ENCODE measurements at places on chromosomes 1 and 21. TPM values are rescaled to one million over a fixed set of nuclear protein-coding genes. Genes with fewer than 3 reads are reported as not detected.

- DNase-seq, result no peak
Measured at GRCh38 chr1:61088163-61088974, 6.0 kb downstream of the NFIA start.

- no peak for DNase-seq
Measured at GRCh38 chr1:79929356-79929755, 922.8 kb upstream of the ADGRL4 start.

Gene ASB17
- total RNA-seq, result not detected

- DNase-seq, result no peak
Measured at GRCh38 chr1:209688746-209689234, 13.6 kb downstream of the G0S2 start.

Gene ASCL5
- total RNA-seq, result 0.18 TPM

Gene DENND2D
- 2.9 TPM for total RNA-seq

GRCh38 chr1:171343727-171344472 lies 29.9 kb downstream of the FMO4 start:
- DNase-seq, result no peak

DNA sequence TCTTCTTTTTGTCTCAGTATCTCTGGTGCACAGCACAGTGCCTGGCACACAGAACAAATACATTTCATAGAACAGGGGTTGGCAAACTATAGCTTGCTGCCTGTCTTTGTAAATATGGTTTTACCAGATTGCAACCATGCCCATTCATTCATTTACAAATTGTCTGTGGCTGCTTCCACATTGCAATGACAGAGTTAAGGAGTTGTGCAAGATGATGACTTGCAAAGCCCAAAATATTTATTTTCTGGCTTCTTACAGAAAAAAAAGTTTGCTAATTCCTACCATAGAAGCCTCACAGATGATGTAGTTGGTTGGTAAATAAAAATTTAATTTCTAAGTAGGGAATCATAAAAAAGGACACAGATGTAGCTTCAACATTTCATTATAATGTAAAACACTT lies 11.2 kb upstream of the HMGB4 start:
- no peak for DNase-seq

Gene C1orf87
- 0.16 TPM for total RNA-seq

GRCh38 chr1:53047737-53048736 lies 14.0 kb upstream of the PODN start:
- no peak for DNase-seq

- no peak for DNase-seq
Measured at GRCh38 chr1:52533713-52534112, 19.2 kb downstream of the TUT4 start.

- no peak for DNase-seq
Measured at GRCh38 chr1:214747050-214747635, 144.1 kb downstream of the CENPF start.

DNA sequence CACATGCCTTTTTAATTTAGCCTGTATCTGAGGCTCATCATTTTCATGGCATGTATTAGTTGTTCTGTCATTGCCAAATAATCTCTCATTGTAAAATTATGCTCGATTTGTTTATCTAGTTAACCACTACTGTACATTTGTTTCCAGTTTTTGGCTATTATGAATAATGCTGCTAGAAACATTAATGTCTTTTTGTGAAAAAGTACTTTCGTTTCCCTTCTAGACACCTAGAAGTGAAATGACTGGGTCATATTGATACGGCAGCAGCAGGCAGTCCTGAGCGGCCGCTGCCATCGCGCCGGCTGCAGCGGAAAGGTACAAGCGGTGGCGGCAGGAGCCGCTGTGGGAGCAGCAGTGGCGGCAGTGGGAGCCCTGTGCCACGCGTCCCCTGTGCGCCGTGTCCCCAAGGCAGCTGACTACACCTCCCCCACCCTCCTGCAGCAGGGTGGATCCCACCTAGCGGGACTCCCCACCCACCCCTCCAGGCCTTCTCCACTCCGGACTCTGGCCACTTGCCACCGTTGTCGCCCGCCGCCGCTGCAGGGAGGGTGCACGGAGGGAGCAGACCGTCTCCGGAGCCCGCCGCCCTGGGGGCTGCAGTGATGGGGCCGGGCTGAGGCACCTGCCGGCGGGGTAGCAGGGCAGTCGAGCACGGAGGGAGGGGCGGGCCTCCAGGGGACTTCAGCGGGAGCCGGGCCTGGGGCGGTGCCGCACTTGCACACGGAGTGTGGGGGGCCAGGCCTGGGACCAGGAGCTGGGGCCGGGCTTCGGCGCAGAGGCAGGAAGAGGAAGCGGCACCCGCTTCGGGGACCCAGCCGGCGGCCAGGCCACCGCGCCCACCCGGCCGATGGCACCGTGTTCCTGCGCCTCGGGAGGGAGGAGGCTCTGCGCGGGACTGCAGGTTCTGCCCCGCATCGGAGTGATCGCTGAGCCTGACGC lies 66.8 kb upstream of the RGS7 start:
- peak; percentile 63 for DNase-seq

DNA sequence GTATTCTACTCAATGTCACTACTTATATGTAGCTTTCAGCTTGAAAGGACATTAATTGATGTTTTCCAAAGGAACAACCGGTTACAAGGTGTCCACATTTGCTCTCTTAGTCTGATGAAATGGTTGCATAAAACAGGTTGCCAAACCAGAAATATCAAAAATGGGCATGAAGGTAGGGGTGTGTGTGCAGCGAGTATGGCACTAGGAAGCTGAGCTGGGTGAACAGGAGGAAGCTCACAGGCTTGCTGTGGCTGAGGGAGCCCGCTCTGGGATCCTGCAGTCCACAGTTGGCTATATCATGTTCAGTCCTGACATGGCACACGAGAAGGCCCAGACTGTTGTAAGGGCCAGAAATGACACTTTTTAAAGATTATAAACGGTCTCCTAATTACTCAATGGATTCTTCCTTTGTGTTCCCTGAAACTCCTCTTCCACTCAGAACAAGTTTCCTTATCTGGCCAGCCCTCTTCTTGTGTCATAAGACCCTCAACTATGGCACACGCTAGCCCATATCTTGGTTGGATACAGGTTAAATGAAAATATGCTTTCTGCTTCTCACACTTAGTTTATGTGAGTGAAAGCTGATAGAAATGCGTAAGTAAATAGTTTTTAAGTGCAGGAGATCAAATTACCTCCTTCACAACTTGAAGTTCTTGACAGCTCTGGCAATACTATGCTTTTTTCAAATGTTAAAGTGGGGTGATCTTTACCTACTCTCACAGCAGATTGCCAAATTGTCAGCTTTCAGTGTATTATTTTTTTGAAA lies 201.5 kb downstream of the LMO4 start:
- no peak for DNase-seq

DNA sequence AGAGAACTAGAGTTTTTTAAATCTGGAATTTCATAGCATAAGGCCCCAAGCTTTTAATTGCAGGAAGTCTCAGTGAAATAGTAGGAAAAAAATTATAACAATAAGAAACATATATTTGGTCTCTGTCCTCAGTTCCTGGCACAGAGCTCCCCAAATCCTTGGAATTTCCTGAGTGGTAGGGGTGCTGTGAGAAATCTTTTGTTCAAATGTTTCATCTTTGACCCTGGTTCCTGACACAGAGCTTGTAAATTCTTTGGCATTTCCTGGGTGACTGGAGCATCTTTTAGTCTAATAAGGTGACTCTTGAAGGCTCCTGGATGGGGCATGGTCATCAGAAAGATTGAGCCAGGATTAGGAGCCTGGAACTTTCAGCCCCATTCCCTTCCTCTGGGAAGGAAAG lies 225.7 kb upstream of the AJAP1 start:
- DNase-seq, result no peak

GRCh38 chr1:109274533-109275476 lies 8.1 kb downstream of the PSRC1 start:
- DNase-seq, result no peak

Gene CD48
- total RNA-seq, result 0.37 TPM

DNA sequence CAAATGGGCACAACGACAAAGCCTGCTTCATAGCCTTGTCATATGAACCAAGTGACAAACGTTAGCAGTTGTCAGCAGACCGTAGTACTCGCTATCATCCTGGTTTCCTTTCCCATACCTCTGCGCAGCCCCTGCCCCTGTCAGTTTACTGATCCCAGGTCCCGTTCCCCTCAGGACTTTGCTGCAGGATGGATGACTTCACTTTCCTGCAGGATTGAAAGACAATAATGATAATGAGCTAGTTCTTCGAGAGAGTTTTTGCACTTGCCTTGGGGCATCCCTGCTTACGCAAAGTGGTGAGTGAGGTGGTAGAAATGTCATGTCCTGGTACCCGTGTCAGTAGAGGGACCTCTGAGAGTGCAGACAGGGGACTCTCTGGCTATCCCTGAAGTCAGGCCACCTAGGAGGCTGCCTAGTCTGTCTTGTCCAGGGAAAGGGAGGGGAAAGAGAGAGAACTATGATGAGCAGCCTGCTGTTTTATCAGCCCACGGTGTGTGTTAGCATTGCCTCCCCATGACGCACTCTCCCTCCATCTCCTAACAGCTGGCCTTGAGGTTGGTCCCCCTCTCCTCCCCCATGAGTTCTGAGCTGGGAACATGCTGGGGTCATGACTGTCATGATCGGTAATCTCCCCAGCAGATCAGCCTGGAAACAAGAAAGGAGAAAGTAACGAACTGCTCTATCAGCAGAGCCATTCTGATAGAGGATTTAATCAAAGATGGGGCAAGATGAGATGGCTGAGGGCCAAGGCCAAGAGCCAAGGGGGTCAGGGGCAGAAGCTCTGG lies 53.7 kb downstream of the ELK4 start:
- DNase-seq, result no peak

- DNase-seq, result no peak
Measured at GRCh38 chr1:109412551-109412950, 13.7 kb downstream of the PSMA5 start.

Gene ACTRT2
- total RNA-seq, result not detected

DNA sequence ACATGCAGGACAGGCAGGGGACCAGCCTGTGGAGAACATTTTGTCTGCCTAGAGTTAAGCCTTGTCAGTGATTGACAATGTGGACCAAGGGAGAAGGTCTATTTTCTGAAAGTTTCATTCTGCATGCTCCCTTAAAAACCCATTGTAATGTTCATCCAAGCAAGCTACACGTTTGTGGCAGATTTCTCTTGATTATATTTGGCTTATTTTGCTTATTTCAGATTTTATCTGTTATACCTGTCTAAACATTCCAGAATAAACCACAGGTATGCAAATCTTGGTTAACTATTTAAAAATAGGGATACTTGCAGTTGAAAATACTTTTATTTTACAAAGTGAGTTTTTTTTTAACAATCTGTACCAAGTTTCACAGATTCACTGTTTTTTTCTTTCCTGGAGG lies 78.2 kb upstream of the F3 start:
- no peak for DNase-seq
